ENCODE measurements at places on chromosomes 11 and 22. TPM values are rescaled to one million over a fixed set of nuclear protein-coding genes. Genes with fewer than 3 reads are reported as not detected.

VSIG2 gene
- total RNA-seq: 1.1 TPM

ANO9 gene
- 0.75 TPM for total RNA-seq

TMEM25 gene
- 16.5 TPM for total RNA-seq

CLMP gene
- 34.3 TPM for total RNA-seq

CSF2RB gene
- total RNA-seq: 4.2 TPM

DTX4 gene
- 2.1 TPM for total RNA-seq

- H3K36me3 ChIP-seq: no peaks in the 10 kb centered on the region
- H3K4me1 ChIP-seq: no peaks in the 10 kb centered on the region
These were observed 9.9 kb downstream of the GLYATL1 start for GRCh38 chr11:58949184-58949583.

- no peak overlapping the region for H3K4me3 ChIP-seq
- no peaks in the 10 kb centered on the region for H3K36me3 ChIP-seq
- no peak overlapping the region for H3K27ac ChIP-seq
- H3K27me3 ChIP-seq: no peaks in the 10 kb centered on the region
- no peaks in the 10 kb centered on the region for H3K4me1 ChIP-seq
These were observed 50.8 kb downstream of the NTM start for GRCh38 chr11:131421066-131421855.

- no peaks in the 10 kb centered on the region for H3K4me1 ChIP-seq
- no peaks in the 10 kb centered on the region for H3K27me3 ChIP-seq
These were observed 1.8 kb downstream of the GALR3 start for GRCh38 chr22:37824674-37825641.

- no peaks in the 10 kb centered on the region for H3K27me3 ChIP-seq
- no peaks in the 10 kb centered on the region for H3K4me1 ChIP-seq
These were observed 15.8 kb downstream of the SCN4B start for GRCh38 chr11:118136801-118137200.

DNA sequence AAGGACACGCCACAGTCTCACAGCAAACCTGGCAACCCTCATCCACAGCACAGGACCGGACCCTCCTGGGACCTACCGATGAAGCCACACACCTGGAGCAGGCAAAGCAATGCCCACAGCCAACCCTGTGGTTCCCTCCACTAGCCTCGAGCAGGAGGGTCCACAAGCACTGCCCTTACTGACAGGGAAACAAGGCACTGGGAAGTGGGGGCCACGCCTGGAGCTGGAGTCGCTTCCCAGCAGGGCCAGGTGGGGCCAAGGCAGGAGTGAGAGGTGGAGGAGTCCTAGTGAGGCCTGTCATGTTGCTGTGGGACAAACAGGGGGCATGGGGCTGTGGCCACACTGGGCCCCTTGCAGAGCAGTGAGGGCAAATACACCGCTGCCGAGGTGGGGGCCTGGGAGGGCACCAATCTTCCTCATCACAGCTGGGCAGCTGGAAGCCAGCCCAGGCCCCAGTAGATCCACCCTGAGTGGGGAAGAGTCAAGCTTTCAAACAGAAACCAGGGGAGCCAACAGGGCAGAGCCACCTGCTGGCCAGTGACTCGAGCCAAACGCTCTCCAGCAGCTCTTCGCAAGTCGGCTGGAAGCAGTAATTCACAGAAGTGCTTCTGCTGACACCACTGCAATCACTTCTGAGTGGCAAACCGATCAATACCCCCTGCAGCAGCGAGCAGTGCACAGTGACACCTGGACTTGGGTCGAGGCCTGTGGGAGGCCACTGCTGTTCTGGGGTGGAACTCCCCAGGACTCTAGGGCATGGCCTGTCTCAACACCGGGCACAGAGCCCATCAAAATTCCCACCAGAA lies 13.7 kb downstream of the SULT4A1 start:
- H3K4me1 ChIP-seq: no peaks in the 10 kb centered on the region
- no peak overlapping the region for H3K27ac ChIP-seq
- no peaks in the 10 kb centered on the region for H3K36me3 ChIP-seq
- H3K27me3 ChIP-seq: no peaks in the 10 kb centered on the region
- DNase-seq: no peak

GRCh38 chr22:37043828-37044538 lies 7.6 kb upstream of the KCTD17 start:
- no peak overlapping the region for H3K4me3 ChIP-seq
- no peaks in the 10 kb centered on the region for H3K4me1 ChIP-seq
- no peaks in the 10 kb centered on the region for H3K27me3 ChIP-seq
- no peaks in the 10 kb centered on the region for H3K36me3 ChIP-seq

- no peaks in the 10 kb centered on the region for H3K27me3 ChIP-seq
- no peak overlapping the region for H3K27ac ChIP-seq
- no peak for DNase-seq
- no peak overlapping the region for H3K4me3 ChIP-seq
- peaks cover 8% of the 10 kb centered on the region for H3K4me1 ChIP-seq
These were observed 8.9 kb upstream of the MYEOV start for GRCh38 chr11:69285091-69285490.

GRCh38 chr11:107789767-107790166 lies 68.8 kb downstream of the SLC35F2 start:
- H3K4me1 ChIP-seq: no peaks in the 10 kb centered on the region
- no peaks in the 10 kb centered on the region for H3K36me3 ChIP-seq
- DNase-seq: no peak
- H3K27ac ChIP-seq: no peak overlapping the region
- H3K27me3 ChIP-seq: no peaks in the 10 kb centered on the region
- H3K4me3 ChIP-seq: no peak overlapping the region

DNA sequence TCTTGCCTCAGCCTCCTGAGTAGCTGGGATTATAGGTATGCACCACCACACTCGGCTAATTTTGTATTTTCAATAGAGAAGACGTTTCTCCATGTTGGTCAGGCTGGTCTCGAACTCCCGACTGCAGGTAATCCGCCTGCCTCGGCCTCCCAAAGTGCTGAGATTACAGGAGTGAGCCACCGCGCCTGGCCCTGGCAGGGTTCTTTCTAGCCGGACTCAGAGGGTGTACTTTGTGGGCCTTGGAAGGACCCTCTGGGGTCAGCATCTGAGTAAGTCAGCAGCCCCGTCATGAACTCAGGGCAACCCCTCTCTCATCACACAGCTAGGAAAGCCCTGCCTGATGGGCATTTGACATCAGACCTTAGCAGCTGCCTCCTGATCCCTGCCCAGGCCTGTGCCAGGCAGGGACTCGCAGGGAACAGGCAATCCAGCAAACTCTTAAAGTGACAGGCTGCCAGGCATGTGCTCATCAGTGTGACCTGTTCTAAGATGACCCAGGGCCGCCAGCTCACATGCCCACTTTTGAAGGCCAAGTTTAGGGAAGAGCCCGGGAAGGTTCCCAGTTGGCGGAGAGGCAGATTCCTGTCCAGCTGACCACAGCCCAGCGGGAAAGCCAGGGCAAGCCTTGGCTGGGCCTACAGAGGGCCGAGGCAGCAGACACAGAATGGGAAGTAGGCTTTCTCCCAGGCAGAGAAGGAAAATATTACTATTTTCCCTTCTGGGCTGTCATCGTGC lies 92.9 kb downstream of the MORC2 start:
- peak overlapping the region; percentile 62 for H3K27ac ChIP-seq
- H3K4me3 ChIP-seq: no peak overlapping the region
- DNase-seq: no peak

DNA sequence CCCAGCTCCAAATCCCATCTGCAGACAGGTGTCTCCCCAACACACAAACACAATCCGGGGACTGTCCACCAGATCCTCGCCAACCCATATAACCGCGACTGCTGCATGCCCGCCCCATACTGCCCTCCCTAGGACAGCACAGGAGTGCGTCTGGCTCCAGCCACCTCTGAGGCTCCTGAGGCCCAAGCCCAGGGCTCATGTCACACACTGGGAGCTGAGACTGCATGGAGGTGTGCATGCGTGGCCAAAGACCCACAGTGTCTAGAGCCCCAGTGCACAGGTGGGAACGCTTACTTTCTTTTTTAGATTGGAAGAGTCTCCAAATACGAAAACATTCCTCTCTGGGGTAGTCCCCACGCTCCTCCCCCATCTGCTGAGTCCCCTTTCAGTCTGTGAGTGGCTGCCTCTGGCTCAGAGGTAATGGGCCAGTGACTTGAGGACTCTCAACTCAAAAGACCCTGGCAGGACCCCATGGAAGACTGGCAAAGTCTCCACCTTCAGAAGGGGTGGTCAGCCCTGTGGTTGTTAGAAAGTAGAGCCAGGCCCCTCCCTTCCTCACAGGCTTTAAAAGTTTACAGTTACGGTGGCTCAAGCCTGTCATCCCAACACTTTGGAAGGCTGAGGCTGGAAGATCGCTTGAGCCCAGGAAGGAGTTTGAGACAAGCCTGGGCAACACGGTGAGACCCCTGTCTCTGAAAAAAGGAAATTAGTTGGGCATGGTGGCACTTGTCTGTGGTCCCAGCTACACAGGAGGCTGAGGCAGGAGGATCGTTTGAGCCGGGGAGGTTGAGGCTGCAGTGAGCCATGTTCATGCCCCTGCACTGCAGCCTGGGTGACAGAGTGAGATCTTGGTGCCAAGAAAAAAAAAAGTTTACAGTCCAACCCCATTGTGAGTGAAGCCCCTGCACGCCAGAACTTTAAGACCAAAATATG lies 2.3 kb downstream of the CBX7 start:
- H3K27ac ChIP-seq: peak overlapping the region; percentile 98
- no peaks in the 10 kb centered on the region for H3K27me3 ChIP-seq
- H3K4me3 ChIP-seq: no peak overlapping the region
- peaks cover 72% of the 10 kb centered on the region for H3K4me1 ChIP-seq
- H3K36me3 ChIP-seq: no peaks in the 10 kb centered on the region

DNA sequence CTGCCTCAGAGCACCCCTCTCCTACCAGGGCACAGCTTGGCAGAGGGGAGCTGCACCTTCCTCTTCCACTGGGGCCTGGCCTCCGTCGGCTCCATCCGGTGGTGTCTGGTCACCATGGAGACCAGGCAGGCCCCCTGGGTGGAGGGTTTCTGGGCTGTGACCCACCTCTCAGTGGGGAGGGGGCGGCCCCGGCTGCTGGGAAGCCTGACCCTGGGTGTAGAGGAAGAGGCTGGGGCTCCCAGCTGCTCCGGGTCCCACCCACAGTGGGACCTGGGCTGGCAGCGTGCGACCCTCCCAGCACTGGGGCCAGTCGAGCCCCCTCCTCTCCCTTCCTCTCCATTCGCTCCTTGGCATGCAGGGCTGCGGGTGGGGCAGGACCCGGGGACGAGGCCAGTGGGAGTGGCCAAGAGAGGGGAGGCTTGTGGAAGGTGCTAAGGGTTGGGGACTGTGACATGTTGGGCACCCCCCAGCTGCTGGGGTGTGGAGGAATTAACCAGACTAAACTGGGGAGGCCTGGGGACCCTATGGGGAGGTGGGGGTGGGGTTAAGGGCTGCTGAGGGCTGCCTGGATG lies 46.8 kb downstream of the BRSK2 start:
- no peak overlapping the region for H3K4me3 ChIP-seq
- no peaks in the 10 kb centered on the region for H3K4me1 ChIP-seq
- H3K27me3 ChIP-seq: no peaks in the 10 kb centered on the region

All from right atrium auricular region (tissue), 2 donors.